Stromal cell of bone marrow (primary cell): ENCODE measurements at places on chromosomes 11 and 22.

- DNase-seq: no peak
Observed at GRCh38 chr11:32065865-32066629, 24.8 kb upstream of the RCN1 start.

DNA sequence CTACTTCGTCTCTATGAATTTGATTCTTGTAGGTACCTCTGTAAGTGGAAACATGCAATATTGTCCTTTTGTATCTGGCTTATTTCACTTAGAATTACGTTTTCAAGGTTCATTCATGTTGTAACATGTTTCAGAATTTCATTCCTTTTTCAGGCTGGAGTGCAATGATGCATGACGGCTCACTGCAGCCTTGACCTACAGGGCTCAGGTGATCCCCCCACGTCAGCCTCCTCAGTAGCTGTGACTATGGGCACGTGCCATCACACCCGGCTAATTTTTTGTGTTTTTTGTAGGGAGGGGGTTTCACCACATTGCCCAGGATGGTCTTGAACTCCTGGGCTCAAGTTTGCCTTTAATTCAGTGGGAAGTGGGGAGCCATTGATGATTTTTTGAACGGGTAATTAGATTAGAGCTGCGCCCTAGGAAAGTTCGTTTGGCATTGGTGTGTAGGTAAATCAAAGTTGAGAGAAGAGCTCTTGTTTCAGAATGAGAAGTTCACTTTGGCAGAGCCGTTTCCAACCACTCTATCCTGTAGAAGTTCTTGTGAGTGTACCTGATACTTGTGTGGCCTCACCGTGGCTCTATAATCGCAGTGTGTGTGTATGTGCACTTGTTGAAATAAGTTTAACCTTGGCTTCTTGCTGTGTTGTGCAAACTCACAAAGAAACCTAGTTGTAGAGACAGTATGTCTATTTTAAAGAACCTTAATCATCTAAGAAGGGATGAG lies 115.9 kb downstream of the NAV2 start:
- DNase-seq: no peak

DNA sequence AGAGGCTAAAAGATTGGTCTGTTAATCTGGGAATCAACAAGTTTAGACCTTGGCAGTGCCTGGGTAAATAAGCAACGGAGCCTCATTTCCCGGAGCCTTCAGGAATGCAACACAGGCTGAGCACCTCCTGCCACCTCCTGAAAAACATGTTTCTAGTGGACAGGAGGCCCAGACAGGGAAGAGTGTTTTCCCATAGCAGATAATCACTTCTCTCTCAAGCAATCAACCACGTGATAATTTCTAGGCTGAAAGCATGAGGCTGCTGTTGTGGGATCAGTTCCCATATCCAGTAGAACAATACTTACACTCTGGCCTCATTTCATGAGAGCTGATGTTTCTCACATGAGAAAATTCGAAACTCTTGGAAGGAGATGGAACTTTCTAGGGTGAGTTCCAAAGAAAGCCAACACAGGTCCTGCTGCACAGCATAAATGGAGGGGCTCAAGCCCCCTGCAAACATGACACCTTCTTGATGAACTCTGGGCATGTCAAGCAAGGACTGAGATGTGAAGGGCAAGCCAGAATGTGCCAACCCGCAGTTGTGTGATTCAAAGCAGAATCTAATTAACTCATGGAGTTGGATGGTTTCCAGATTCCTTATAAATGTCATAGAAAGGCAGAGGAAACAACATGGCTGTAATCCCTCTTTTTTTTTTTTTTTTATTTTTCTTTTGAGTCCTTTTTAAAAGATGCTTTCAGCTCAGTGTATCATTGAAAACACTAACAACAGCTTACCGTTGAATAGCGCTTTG lies 228.5 kb upstream of the SESN3 start:
- DNase-seq: no peak

DNA sequence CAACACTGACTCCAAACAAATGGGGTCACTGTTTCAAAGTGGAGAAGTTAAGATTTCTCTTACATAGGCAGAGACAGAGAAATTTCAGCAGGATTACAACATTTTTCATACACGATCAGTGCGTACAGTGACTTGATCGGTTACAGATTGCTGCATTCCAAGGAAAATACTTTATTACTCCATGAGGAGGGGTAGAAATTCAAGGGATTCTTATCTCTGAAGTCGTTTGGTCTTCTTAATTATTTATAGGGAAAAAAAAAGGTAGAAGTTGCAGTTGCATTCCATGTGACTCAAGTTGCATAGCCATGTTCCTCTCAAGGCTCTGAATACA lies 10.7 kb upstream of the SMIM38 start:
- no peak for DNase-seq

DNA sequence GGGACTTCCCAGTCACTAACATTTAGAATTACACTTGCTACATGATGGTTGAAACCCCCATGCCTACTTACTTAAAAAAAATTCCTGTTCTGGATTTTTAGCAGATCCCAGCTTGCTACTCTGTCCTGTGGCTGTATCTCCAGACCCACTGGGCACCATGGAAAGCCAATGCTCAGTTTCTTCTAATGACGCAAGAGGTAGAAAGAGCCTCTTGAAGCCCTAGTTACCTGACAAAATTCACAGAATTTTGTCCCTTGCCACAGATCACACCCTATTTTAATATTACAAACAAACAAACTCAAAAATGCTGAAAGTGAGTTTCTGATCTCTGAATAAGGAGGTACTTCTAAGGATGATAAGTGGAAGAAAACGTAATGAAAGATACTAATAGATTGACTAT lies 24.3 kb upstream of the TENM4 start:
- no peak for DNase-seq

GRCh38 chr22:33823552-33823951 lies 96.7 kb downstream of the LARGE1 start:
- DNase-seq: no peak

DNA sequence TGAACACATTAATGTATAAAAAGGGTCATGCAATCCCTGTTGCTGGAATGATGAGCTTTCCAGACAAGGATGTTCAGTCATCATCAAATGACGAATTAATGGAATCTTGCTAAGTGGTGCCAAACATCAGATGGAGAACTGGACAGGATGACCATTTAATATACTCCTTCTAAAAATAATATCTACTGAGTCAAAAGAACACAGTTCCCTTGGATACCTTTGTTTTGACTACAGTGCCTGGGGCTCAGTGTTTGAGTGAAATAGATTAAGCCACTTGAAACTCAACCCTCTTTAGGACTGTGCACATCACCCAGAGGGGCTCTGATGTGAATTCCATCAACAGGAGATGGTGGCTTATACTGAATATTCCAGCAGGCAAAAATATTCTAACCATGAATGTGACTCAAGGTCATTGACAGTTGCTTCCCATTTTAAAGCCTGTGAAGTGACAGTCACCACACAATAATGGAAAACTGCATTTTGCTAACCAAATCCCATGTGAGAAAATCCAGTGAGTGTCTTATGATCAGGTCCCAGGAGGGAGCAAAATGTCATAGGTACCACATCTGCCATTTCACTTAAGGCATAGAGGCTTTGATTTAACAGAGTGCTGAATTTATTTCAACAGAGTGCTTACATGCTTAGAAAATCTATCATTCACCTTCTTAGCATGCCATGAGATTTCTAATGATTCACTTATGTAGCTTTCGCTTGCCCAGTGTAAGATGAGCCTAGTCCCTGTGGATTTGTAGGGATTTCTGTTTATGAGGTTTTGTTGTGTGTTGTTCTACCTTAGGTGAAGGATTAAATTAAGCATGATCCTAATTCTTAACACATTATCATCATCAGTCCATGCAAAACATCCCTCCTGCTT lies 41.3 kb upstream of the SLN start:
- DNase-seq: no peak

GRCh38 chr11:116869610-116870009 lies 32.2 kb upstream of the APOA1 start:
- no peak for DNase-seq

DNA sequence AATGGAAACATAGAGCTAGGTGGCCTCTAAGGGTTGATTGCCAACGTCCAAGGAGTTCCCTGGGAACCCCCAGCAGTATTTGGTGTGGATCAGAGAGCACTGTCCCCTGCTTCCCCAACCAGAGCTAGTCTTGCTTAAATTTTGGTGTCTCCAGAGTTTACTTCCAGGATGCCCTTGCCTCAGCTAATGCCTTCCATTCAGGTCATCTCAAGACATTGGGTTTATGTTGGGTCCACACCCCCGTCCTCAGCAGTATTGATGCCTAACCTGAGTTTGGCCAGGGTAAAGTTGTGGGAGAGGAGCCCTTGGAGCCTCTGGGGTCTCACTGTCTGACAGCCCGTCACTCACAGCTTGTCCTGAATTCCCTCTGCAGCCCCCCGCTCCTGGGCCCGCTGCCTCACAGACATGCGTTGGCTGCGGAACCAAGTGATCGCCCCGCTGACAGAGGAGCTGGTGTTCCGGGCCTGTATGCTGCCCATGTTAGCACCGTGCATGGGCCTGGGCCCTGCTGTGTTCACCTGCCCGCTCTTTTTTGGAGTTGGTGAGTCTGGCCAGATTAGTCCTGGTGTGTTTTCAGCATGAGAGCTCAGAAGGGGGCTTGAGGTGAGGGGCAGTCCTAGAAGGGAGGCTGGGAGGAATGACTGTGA lies 1.4 kb downstream of the RCE1 start:
- DNase-seq: no peak

GRCh38 chr11:70064008-70064725 lies 13.9 kb upstream of the ANO1 start:
- DNase-seq: no peak

DNA sequence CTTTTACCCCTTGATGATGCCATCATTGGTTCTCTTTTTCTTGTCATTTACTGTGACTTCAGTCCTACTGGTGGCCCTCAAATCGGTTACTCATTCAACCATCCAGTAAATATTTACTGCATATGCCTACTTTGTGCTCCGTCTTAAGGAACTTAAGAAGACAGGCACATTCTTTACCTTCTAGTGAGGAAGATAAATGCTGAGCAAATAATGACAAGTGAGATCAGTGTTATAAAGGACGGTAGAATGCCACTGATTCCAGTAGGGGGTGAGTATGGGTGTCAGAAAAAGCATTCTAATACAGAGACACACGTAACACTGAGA lies 1.6 kb downstream of the ANKRD42 start:
- no peak for DNase-seq

DNA sequence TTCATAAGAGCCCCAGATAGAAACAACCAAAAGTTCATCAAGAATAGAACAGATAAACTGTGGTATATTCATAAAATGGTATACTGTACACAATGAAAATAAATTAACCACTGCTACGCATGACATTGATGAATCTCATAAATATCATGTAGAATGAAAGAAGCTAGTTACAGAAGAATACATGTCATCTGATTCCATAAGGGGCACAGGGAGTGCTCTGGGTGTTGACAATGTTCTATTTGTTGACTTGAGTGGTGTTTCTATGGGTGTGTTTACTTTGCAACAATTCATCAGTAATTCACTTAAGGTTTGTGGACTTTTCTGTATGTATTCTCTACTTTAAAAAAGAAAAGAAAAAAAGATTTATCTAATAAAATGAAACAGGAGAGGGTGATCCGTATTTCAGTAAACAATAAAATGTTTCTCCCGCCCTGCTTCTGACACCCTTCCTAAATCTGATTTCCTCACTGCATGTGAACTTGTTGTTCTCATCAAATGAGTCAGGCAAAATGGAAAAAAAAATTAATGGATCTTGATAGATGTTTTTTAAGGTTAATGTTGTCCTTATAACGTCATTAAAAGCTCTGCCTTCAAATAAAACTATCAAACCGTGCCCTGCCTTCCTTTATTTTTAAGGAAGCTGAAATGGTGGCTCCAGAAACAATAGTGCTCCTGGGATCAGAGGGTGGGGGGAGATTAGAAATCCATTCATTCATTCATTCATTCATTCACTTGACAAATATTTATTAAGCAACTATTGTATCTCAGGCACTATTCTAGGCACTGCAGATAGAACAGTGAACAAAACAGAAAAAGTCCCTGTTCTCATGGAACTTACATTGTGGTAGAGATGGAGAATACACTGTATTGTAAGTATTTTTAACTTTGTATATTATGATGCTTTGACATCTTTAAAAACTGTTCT lies 77.2 kb upstream of the CD44 start:
- DNase-seq: no peak

DNA sequence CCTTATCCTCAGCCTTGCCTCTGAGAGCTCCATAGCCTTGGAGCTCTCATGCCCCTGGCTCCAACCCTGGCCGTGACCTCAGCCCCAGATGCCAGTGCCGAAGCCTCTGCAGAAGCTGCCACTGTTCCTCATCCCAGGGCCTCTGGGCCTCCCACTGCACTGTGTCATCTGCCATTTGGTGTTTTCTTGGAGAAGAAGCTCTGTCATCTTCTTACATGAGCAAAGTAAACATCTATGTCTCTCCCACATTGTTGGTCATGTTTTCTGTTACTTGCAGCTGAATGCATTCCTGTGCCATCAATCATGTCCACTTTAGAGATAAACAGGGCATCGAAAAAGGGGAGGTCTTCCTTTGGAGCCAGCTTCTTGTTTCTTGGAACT lies 45.0 kb upstream of the FTH1 start:
- DNase-seq: peak; percentile 18

GRCh38 chr11:37857726-37858125 lies 1259.7 kb upstream of the RAG2 start:
- no peak for DNase-seq

GRCh38 chr11:20363500-20364340 lies at the start of gene HTATIP2:
Gene HTATIP2, plus strand, starts transcription at chr11:20363714. Its CDS starts 524 bp downstream, at chr11:20364238.
- no peak for DNase-seq
